COLO829 (cell line): ENCODE measurements at places on chromosomes 2 and 18.

DNA sequence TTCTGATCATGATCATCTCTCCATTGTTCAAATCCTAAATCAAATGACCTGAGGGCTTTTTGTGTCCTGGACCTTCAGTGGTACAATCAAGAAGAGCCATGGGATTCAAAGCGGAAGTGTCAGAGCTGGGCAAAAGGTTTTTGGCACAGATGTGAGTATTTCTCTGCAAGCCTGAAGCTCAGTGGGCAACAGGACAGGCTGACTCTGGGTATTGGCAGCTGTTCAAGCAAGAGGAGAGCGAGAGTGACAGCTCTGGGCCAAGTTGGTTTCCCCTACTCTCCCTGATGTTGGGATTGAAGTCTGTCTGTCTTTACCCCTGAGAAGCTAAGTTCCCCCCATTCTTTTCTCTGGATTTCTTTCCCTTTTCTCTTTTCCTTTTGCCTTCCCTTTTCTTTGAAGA, 33.3 kb downstream of the DSEL start:
- no peak for DNase-seq

DNA sequence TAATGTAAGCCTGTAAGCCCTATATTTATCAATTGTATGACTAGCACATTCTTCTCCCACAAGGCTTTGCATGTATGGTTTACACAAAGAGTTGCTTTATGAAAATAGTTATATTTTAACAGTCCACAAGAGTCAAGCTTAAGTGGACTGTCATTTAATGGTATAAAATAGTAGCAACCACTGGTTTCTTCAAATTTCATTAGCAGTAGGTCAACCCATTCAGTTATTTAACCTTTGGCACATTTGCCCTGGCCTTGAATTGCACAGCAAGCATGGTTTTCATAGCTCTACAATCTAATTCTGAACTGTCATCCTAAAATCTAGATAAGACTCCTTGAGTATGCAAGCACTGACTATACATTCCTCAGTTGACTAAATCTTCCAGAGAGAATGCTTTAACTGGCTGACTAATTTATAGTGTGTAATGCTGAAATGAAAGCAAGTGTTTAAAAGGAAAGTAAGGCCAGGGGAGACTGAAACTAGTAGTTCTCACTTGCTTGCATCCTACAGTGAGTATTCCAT, 1.8 kb downstream of the DPP4 start:
- peak; percentile 56 for DNase-seq

DNA sequence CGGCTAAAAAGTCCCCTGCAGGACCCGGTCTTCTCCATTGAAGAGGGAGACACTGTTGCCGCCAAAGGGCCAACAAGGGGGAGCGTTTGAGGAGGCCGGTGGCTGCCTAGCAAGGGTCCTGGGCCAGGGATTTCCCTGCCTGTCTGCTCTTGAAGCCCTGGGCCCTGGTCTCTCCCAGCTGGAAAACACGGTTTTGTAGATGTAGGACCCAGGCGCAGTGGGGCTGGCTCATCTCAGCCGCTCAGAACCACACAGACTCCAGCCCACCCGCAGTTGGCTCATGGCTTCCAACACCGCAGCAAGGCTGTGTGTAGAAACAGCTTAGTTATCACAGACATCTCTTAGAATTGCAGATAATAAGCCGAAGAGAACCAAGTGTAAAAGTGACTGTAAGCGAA, 57.1 kb upstream of the TWIST2 start:
- DNase-seq = no peak

- no peak for DNase-seq
Observed at GRCh38 chr2:151009437-151010175, 252.1 kb downstream of the RBM43 start.

DNA sequence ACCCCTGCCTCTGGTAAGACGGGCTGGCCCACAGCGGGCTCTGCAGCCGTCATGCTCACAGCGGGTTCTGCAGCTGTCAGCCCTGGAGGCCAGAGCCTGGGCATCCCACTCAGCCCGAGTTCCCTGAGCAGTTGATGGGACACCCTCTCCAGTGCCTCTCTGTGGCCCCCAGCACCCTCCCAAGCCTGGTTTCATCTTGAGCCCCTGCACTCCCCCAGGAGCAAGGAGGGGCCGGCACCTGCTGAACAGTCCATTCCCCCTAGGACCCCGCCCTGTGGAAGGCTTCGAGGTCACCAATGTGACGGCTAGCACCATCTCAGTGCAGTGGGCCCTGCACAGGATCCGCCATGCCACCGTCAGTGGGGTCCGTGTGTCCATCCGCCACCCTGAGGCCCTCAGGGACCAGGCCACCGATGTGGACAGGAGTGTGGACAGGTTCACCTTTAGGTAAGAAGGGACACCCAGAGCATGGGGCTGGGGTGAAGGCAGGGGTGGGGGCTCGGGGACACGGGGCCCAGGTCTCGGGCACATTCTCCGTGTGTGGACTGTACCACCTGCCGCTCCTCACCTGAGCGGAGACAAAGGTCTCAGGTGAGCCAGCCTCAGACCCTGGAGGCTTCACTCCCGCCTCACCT, 34.5 kb downstream of the MTERF4 start:
- DNase-seq = no peak

GRCh38 chr2:134479696-134480330, 225.9 kb downstream of the MGAT5 start:
- no peak for DNase-seq

DNA sequence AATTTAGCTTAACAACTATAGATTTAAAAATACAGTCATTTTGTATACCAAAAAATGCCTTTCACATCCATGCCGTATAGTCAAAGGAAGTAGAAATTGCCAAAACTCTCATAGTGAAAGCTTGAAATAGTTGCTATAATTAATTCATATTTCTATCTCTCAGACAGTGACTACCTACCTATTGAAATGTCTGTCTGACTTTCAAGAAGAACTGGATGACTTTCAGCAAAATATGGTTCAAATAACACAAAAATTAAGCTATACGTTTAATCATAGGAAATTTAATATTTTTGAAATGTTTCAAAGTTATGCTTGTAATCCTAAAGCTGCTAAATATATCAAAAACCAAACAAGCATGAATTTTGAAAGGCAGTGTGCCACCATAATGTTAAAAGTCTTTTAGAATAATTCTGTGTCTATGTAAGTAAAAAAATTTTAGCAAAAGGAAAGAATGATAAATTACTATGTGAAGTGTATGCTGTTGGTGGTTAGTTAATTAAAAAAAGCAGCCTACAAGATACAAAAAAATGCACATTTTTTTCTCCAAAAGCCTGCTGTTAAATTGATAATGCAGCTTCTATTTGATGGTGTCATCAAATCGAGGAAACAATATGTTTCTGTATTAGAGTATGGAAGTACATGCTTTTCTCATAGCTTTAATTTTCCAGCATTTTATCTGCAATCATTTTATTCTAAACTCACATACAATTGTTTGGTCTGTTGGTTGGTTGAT, 57.7 kb upstream of the ST6GAL2 start:
- no peak for DNase-seq

- no peak for DNase-seq
Observed at GRCh38 chr2:239159476-239159911, 241.3 kb downstream of the HDAC4 start.

GRCh38 chr2:236767941-236768340, 198.3 kb downstream of the ACKR3 start:
- DNase-seq = no peak

DNA sequence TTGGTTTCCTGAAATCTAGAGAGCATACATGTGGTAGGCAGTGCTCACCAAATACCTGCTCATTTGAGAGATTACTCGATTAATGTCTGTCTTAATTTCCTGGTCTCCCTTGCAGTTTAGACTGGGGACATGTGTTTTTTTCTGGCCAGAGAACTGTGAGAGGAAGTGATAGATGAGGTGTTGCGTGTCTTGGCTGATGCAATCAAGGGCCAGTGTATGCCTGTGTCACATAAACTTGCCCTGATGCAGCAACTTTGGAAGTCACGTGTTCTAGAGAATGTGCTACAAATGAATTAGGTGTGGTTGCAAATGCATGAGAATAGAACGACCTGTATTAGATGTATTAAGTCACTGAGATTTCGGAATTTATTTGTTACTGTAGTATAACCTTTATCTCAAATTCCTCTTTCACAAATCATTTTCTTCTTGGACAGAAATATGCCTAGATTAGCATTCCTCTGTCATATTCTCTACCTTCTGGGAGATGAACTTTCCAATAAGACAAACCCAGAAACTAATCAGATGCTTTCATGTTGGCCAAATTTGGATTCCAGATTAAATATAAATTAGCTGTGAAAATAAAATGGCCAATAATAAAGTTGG, 9.9 kb upstream of the IL1A start:
- DNase-seq = no peak
